ENCODE measurements at places on chromosomes 5 and 9.

DNA sequence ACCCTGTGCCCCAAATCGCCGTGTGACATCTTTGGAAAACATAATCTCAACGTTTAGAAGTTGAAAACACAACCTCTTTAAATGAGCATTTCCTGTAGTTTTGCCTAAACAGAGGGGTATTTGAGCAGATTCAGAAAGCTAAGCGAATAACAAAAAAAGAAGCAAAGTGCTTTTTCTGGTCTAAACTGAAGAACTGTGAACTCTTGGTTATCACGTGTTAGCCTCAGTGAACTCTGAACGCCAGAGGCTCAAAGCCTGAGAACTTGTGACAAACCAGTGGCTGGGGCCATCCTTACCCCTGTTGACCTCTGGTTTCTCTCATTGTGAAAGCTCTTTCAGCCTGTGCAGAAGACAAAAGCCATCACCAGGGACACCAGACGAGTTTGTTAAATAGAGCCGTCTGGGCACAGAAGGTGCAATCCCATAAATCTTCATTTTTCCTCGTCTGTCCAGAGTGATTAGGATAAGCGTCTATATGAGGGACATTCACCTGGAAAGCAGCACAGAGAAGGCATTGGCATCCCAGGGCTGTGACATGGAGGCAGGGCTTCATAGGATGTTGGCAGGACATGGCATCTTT, 61.4 kb upstream of the ICE1 start:
- no peak for DNase-seq

DNA sequence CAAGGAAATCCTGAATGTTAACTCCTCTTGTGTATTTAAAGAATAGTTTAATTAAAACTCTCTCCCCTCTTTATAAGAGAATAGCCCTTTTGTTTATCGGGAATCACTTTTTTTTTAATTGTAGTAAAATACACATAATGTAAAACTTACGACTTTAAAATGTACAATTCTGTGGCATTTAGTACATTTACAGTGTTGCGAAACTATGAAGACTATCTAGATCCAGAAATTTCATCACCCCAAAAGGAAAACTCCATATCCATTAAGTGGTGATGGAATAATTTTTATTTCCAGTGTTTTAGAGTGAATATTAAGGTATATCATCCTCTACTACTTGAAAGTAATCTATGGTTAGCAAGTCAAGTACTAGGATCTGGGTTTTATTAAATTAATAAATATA, 36.8 kb downstream of the KDM3B start:
- DNase-seq = no peak

DNA sequence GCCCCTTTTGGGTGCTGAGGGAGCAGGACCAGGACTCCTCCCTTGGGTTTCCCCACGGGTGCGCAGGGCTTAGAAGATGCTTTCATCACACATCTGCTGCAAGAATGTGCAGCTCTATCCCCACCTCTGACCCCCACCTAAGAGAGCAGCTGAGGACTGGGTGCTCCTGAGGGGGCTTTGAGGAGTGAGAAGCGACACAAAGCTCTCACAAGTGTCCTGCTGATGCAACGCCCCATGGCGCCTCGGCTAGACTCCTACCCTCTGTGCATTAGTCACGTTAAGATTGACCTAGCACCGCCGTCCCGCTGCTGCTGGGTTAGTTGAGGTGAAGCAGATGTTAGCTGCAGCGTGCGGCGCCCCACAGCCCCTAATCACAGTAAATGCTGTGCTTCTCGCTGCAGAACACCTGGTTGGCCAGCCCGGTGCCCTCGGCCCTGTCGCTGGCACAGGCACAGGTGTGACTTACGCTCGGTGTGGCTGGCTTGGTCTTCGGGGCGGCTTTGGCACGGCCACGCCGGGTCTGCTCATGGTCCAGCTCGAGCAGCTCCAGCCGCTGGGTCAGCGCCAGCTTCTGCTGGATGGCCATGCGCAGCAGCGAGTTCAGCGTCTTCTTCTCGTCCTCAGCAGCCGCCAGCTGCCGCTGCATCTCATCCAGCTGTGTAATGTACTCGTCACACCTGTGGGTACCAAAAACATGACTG, 45.0 kb upstream of the IPPK start:
- no peak for DNase-seq

DNA sequence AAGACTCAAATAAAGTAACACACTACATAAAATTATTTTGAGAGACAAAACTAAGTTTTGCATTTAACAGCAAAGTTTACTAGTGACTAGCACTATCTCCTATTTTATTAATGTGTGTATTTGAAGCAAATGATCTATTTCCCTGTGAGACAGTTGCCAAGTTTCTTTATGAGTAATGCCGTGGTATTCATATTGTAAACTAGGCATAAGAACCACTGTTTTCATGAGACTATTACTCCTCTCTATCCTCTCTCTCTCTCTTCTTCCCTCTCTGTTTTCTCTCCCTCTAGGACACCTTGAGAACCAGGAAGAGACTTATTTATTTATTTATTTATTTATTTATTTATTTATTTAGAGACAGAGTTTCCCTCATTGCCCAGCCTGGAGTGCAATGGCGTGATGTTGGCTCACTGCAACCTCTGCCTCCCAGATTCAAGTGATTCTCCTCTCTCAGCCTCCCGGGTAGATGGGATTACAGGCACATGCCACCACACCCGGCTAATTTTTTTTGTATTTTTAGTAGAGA, 61.1 kb downstream of the MLANA start:
- DNase-seq = no peak

DNA sequence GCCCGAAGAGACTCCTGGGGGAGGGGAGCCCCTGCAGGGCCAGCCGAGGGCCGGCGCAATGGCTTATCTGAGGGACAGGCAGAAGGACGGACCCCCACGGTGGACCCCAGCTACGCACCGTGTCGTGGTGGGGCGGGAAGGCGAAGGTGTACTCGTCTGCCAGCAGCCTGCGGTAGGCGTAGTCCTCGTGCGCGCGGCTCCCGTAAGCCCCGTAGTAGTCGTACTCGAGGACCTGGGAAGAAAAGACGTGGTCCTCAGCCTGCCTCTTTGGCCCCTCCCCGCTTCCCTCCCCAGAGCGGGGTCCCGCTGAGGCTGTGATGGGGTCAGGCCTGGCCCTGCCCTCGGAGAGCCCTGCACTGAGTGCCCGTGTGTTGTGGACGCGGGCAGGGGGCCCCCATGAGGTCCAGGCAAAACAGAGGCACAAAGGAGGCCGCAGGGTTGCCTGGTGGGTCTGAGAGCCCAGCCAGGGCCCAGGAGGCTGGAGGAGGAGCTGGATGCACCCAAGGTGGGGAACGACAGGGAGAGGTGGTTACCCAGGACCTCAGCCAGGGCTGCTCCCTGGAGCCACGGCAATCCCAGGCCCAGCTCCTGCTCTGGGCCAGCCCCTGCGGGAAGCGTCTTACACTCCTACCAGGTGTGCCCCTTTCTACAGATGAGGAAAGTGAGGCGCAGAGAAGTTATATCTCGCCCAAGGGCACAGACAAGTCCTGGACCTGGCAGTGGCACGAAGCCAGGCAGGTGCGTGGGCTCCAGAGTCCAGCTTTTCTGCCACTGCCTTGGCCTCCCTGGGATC, 35.2 kb downstream of the SARDH start:
- peak; percentile 4 for DNase-seq

DNA sequence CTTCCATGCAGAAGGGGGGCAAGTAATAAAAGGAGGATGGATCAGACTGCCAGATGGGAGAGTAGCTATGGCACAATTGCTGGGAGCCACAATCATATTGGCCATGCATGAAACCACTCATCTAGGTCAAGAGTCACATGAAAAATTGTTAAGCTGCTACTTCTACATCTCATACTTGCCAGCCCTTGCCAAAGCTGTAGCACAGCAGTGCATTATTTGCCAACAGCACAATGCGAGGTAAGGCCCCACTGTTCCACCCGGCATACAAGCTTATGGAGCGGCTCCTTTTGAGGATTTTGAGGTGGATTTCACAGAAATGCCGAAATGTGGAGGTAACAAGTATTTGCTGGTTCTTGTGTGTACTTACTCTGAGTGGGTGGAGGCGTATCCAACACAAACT, 109.9 kb upstream of the EPB41L4A start:
- no peak for DNase-seq

DNA sequence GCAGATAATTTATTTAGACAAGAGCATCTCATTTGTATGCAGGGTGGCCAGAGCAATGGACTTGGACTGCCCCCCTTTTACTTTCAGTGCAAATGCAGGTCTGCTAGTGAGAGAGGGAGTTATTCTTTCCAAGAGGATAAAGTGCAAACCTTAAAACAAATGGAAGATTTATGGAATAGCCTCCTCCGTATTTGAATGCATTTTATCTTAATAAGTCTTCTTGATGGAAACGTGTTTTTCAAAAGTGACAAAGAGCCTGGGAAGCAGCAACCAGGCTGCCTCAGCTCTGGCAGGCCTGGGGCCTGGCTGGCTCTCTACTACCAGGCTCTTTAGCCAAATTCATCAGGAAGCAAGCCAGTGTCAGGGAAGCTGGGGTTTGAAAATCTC, 6.8 kb downstream of the NR2F1 start:
- no peak for DNase-seq

- no peak for DNase-seq
These were observed 10.4 kb downstream of the C9orf152 start for GRCh38 chr9:110197330-110198187.

DNA sequence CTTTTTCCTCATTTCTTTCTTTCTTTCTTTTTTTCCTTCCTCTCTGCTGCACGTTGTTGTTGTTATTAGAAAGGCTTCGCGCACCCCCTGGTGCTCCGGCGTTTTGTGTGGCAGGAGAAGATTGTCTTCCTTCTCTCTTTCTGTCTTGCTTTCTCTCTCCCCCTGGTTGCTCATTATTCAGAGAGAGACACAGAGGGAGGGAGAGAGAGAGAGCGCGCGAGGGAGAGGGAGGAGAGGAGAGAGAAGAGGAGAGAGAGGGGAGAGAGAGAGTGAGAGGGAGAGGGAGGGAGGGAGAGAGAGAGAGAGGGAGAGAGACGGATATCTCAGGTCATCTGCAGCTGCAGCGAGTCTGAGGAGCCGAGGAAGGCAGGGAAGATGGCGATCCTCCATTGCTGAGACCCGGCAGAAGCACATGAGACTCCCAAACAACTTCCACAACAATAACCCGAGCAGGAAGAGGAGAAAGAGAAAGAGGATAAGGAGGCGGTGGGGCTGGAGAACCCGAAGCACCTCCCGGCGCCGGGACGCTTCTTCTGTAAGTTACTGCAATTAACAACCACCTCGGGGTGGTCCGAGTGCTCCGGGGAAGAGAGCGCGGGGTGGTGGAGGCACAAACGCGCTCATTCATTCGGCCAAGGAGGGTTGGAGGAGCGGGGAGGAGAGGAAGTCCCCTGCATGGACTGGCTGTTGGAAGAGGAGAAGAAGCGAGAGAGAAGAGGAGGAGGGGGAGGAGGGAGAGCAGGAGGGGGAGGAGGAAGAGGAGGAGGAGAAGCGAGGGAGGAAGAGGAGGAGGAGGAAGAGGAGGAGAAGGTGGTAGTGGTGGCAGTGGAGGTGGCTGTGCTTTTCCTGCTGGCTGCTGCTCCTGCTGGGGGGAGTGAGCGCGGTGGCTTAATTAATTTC, at the start of gene ZNF462:
ZNF462 (plus strand) TSS at position 346 of the 900 bp plus-strand sequence. CDS start 60,218 bp downstream, outside the sequence.
- no peak for DNase-seq

GRCh38 chr5:119009131-119009530, 20.8 kb upstream of the DTWD2 start:
- DNase-seq = no peak

- DNase-seq = no peak
These were observed 35.4 kb downstream of the ACTL7A start for GRCh38 chr9:108897324-108898096.

DNA sequence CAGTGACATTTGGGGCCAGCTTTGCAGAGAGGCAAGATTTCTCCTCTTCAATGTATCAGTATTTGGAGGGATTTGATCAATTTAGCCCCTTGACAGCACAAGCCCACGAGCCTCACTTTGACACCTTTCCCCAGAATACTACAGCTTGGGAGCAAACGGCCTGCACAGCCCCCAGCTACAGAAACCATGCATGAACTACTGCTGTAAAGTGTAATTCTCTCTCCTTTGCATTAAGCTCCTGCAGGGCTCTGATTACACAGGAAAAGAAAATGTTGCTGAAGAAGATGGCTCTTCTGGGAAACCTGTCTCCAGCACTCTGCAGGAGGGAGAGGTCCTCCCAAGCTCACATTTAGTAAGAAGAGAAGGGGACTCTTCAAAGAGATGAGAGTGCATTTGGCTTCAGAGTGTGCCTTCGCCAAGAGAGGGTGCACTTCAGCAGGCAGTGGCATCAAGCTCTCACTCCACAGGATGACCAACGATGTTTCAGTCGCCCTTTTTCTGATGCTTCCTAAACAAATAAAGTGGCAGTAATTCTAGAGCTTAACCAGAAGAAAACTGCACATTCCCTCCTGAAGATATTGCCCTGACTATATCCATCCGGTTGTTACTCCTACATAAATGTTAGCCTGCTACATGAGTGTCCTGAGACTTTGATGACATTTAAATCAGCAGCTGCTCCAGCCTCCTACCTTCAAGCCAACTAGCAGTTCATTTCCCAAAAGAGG, 272.2 kb downstream of the AUH start:
- DNase-seq = no peak

GRCh38 chr9:100394032-100394695, 32.8 kb upstream of the MSANTD3 start:
- no peak for DNase-seq

DNA sequence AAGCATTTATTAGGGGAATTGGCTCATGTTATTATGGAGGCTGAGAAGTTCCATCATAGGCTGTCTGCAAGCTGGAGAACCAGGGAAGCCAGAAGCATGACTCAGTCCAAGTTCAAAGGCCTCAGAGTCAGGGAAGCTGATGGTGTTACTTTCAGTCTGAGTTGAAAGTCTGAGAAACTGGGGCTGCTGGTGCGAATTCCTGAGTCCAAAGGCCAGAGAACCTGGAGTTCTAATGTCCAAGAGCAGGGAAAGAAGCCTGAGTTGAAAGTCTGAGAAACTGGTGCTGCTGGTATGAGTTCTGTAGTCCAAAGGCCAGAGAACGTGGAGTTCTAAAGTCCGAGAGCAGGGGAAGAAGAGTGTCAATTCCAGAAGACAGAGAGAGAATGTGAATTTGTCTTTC, 641.1 kb downstream of the ISL1 start:
- no peak for DNase-seq

DNA sequence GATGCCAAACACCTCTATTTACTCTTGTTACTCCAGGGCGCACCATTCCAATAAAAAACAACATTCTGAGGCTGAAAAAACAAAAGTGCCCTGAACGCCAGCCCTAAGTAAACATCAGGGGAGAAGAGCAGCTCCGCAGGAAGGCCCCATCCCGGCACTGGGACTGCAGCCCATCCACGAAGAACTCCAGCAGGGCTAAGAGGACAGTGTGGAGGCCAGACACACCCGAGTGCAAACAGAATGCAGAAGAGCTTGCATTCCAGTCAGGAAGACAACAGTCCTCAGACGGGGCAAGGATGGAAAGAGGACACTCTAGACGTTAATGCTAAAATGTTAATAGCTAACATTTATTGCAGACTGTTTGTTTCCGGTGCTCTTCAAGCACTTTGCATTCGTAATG, 33.0 kb downstream of the FAM240B start:
- DNase-seq = no peak

All from T-helper 1 cell (primary cell).